Mesangial cell (primary cell): ENCODE measurements at places on chromosomes 6 and 20. TPM values are rescaled to one million over a fixed set of nuclear protein-coding genes. Genes with fewer than 3 reads are reported as not detected.

The PRPH2 gene
- total RNA-seq, result 0.33 and 0.51 TPM in 2 replicates

The TP53TG5 gene
- total RNA-seq, result not detected in 2 replicates

The PCSK2 gene
- total RNA-seq, result not detected in 2 replicates

The FOXA2 gene
- 0.13 TPM in 1 of 2 replicates, not detected in the other for total RNA-seq

The CHRNA4 gene
- not detected in 2 replicates for total RNA-seq

The TNFAIP3 gene
- total RNA-seq, result 17.0 and 23.6 TPM in 2 replicates

The PAK5 gene
- not detected in 2 replicates for total RNA-seq

The RREB1 gene
- total RNA-seq, result 14.7 and 22.7 TPM in 2 replicates

The KCNK16 gene
- not detected in 2 replicates for total RNA-seq

The CEP250 gene
- 26.7 and 31.4 TPM in 2 replicates for total RNA-seq

The MYB gene
- 0.38 and 1.5 TPM in 2 replicates for total RNA-seq

The ASIP gene
- total RNA-seq, result not detected in 2 replicates

The PACSIN1 gene
- total RNA-seq, result 0.13 TPM in 1 of 2 replicates, not detected in the other

The IRF4 gene
- 0.16 and 0.25 TPM in 2 replicates for total RNA-seq

The RNF39 gene
- total RNA-seq, result not detected in 2 replicates

The TDRD6 gene
- not detected in 2 replicates for total RNA-seq

The C6orf47 gene
- 13.0 and 16.7 TPM in 2 replicates for total RNA-seq

The SPAG4 gene
- 5.1 and 13.8 TPM in 2 replicates for total RNA-seq

The KCNK15 gene
- under 0.01 and 1.8 TPM in 2 replicates for total RNA-seq

The RPS18 gene
- total RNA-seq, result 2,376 and 3,028 TPM in 2 replicates

The FAM162B gene
- not detected in 2 replicates for total RNA-seq

The EZR gene
- 161 and 176 TPM in 2 replicates for total RNA-seq

The RAET1G gene
- 0.25 TPM in 1 of 2 replicates, not detected in the other for total RNA-seq

The CYP24A1 gene
- total RNA-seq, result not detected in 2 replicates

The TPMT gene
- 8.2 and 11.9 TPM in 2 replicates for total RNA-seq

The CCN5 gene
- 0.25 TPM in 1 of 2 replicates, not detected in the other for total RNA-seq

The AIF1 gene
- total RNA-seq, result not detected in 2 replicates

The DOK5 gene
- total RNA-seq, result 1.3 and 6.2 TPM in 2 replicates

The NRN1 gene
- not detected in 2 replicates for total RNA-seq

The DLK2 gene
- 0.38 and 1.3 TPM in 2 replicates for total RNA-seq

The HCK gene
- total RNA-seq, result not detected in 2 replicates

The CRISP3 gene
- not detected in 2 replicates for total RNA-seq

The ALDH8A1 gene
- 0.51 TPM in 1 of 2 replicates, not detected in the other for total RNA-seq

The DEFB124 gene
- not detected in 2 replicates for total RNA-seq

The ERVFRD-1 gene
- not detected in 2 replicates for total RNA-seq

The NKX2-2 gene
- total RNA-seq, result not detected in 2 replicates

The ULBP2 gene
- total RNA-seq, result 2.8 and 6.4 TPM in 2 replicates

The ABHD16B gene
- not detected in 2 replicates for total RNA-seq

The CPNE5 gene
- total RNA-seq, result under 0.01 and 0.13 TPM in 2 replicates

The TRAPPC3L gene
- total RNA-seq, result not detected in 2 replicates

The CCN6 gene
- total RNA-seq, result 0.33 TPM in 1 of 2 replicates, not detected in the other
